ENCODE measurements at places on chromosomes 2 and 18.

GRCh38 chr2:74347742-74348141, 4.5 kb upstream of the SLC4A5 start:
- no peak for DNase-seq

DNA sequence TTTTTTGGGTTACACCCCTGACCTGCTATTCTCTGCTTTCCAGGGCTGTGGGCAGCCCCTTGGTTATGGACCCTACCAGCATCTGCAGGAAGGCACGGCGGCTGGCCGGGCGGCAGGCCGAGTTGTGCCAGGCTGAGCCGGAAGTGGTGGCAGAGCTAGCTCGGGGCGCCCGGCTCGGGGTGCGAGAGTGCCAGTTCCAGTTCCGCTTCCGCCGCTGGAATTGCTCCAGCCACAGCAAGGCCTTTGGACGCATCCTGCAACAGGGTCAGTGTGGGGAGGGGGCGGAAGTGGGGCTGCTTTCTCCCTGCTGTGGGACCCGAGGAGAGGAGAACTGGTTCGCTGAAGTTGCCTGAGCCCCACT, 9.7 kb upstream of the WNT10A start:
- no peak for DNase-seq

GRCh38 chr18:8766559-8767293, 61.4 kb downstream of the MTCL1 start:
- DNase-seq: no peak

DNA sequence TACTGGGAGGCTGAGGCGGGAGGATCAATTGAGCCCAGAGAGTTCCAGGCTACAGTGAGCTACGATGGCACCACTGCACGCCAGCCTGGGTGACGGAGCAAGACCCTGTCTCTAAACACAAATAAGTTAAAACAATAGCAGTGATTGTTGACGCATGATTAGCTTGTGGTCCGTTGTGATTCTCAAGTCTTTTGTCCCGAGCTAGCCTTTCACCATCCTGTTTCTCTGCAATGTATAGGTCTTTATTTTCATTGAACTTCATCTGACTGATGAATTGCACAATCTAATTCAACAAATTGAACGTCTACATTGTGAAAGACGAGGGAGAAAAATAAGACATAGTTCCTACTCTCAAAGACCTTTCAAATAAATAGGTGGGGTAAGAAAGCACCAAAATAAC, 8.8 kb upstream of the FZD7 start:
- no peak for DNase-seq

DNA sequence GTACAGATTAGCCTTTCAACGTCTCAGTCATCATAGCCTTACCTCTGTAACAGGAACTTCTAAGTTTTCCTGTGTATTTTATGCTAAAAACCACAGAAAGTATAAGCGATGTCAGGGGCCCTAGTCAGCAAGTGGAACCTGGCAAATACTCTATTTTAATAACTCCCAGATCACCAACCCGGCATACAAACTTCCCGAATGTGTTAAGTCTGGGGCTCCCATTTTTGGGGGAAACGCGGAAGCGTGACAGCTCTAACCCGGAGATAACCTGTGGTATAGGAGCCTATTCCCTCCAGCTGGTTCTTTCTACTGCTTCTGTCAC, 574 bp downstream of the NIFK start:
- no peak for DNase-seq

DNA sequence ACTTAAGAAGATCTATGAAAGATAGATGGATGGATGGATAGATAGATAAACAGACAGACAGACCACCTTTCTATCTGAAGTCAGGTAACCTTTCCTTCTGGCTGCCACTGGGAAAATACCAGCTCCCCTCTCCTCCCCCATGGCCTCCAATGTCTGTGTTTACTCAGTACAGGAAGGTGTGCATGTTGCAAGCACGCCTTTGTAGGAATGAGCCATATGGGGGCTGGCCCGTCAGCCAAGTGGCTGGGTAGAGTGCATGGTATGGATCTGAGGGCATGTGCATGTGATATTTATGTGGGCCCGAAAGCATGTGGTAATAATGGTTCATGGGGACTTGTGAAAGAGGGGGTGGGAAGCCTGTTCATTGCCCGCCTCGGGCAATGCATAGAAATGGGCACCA, 109.2 kb upstream of the FZD7 start:
- no peak for DNase-seq

- DNase-seq: no peak
Measured at GRCh38 chr18:62152844-62153243, 34.0 kb downstream of the PIGN start.

GRCh38 chr18:35104391-35105051, 63.3 kb downstream of the MAPRE2 start:
- DNase-seq: no peak

DNA sequence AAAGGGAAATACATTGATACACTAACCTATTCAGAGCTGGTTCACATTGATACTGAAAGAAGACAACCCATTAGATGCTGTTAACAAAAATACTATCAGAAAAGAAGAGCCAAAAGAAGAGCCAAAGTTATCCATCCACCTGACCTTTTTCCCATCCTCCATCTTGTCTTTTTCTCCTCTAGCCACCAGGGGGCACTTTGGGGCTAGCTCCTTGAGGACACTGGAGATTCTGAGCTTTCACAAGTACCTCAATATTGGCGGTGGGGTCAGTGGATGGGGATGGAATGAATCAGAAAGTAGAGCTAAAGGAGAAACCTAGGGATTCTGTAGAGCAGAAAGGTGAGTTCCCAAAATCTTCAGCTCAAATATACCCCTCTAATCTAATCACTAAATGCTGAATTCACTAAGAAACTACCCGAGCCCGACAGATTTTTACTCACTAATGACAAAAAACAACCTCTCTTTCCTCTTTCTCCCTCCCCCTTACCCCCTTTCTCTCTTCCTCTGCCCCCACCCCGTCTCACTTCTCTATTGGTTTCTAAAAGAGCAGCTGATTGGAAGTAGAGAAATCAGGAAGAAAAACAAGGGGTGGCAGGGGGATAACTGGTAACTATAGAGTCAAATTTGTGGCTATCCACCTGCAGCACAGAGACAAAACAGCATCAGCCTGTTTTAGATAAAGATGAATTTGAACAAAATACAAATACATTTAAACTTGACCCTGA, 203.3 kb downstream of the TCF4 start:
- no peak for DNase-seq

DNA sequence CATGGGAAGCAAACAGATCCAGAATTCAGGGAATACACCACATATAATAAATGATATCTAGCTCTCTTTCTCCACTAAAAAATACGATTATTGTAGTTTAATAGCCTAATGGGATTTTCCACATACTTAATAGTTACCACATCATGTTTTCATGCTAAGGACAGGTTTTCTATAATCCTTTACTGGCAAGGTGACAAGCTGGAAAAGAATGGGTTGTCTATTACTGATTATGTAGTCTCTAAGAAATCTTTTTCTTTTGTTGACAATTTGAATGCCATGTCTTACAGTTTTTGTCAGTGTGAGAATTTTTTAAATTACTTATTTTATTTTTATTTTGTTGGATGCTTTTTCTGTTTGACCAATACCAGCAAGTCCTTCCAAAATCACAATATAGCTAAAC, 177.8 kb downstream of the GALNT13 start:
- no peak for DNase-seq

DNA sequence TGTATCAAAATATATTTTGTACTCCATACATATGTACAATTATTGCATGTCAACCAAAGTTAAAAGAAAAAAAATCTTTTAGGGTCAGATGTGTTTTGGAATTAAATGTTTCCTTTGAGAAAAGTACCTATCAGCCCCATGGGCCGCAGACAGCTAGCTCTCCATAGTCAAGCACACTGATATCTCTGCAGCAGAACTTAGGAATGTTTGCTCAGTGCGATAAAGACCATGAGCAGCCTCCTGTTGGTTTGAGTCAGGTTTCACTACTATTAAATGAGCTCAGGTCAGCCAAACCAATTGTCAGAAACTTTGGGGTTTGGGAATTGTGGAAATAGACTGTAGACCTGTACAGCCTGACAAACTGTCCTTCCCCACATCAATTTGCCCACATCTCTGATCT, 33.7 kb downstream of the LCT start:
- DNase-seq: no peak

DNA sequence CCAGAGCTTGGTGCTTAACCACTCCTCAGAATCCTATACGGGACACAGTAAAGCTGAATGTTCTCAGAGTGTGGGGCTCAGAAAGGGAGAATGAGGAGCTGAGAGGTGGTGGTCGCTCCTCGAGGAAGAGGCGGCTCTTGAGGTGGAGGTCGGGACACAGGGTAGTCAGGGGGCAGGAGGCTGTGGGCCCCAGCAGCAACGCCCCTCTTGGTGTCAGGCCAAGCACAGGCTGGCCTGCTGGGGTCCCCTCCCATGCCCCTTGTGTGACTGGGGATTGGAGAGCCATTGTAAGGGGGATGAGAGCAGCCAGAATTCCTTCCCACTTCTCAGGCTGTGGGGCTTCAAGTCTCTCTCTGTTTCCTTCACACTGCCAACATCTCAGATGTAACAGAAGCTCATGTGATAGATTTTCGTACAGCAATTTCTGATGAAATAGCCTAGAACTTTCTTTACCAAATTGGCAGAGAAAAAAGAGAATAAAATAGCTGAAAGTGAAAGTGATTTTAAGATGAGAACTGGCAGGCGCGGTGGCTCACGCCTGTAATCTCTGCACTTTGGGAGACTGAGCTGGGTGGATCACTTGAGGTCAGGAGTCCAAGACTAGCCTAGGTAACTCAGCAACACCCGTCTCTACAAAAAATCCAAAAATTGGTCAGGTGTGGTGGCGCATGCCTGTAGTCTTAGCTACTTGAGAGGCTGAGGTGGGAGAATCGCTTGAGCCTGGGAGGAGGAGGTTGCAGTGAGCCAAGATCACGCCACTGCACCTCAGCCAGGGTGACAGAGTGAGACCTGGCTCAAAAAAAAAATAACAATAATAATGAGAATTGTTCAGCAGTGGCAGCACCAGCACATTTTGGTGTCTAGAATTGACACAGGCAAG, 61.1 kb upstream of the RPL31 start:
- no peak for DNase-seq

DNA sequence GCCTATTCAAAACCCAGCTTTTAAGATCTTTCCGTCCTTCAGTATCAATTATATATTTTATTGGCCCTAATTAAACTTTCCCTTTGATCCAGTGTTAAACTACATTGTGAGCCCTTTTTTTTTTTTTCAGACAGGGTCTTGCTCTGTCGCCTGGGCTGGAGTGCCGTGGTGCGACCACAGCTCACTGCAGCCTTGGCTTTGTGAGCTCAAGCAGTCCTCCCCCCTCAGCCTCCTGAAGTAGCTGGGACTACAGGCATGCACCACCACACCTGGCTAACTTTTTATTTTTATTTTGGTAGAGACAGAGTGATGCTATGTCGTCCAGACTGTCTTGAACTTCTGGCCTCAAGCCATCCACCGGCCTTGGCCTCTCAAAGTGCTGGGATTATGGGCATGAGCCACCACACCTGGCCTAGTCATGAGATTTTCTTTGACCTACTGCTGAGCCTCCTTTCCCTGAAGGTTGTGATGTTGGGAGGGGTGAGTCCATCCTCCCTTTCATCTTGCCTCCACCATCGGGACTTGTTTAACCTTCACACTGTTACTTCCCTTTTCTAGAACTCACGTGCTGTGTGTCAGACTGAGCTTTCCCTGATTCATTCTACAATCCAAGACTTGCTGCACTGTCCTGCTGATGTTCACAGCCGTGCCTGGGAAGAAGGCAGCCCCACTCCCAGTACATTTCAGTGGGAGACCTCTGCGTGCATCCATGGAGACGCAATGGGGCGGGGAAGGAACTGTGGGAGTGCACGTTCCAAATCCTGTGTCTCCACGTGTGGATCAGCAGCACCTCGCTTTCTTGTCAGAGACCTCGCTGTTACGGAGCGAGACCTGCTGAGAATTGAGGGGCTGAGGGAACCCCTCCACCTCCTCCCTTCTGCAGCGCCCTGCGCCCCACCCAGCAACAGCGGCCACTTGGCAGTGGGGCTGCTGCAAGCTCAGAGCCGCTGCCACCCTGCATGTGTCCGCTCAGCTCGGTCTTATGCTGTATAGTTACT, 10.8 kb downstream of the OXER1 start:
- DNase-seq: no peak

DNA sequence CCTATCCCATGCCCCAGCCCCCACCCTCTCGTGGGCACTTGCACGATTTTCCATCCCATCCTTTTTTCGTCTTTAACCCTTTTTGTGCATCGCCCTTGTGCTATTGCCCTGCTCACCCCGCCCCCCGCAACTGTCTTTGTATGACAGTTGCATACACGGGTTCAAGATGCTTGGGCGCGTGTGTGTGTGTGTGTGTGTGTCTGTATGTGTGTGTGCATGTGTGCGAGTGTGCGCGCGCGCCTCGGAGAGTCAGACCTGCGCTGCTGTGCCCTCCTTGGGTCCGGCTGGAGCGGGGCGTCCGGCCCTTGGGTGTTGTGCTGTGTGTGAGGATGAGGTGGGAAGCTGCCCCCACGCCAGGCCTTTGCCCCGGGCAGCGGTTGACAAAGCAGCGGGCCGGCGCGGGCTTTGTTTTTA, 230.7 kb downstream of the HAUS1 start:
- DNase-seq: no peak

DNA sequence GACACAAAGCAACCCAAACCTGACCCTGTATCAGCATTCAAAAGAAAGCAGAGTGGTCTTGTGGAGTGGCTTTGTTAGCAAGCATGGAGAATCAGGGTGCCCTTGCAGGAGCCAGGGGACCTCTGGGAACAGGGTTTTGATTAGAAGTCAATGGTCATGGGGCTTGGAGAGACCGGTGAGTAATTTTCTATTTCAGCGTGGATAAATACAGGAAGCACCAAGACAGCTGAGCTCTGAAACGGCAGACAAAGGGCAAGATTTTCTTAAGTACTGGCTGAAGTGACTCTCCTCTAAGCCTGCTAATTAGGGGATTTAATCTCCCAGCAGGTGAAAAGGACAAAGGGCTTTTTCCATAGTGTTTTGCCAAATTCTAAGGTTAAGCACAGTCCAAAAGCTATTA, 78.0 kb upstream of the GAREM1 start:
- no peak for DNase-seq

- peak; percentile 18 for DNase-seq
Measured at GRCh38 chr18:11995445-11996189, 14.3 kb downstream of the IMPA2 start.

DNA sequence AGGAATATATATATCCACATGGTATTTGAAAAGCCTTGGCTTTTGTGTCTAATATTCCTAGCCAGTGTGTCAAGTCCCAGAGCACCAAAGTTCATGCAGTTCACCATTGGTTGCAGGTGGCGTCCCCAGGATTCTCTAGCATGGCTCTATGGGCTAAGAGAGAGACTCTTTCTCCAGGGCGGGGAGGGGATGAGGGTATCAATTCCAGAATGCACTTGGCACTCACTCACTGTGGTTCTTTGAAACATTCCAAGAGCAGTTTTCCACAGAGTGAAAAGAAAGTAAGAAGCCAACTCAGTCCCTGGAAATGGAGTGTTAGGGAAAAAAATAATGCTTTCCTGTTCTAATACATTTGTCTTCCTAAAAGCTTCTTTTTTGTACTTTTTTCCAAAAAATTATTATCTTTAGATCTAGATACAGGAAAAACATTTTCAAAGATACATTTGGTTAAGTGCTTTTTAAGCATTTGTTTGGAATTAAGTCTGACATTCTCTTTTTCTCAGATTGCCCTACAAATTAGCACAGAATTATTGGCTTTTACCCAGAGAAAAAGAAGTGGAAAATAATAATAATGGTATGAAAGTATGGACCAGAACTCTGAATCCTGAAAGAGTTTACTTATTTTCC, 239.9 kb downstream of the PAX3 start:
- no peak for DNase-seq

GRCh38 chr2:107276034-107276433, 390.1 kb upstream of the ST6GAL2 start:
- DNase-seq: no peak

- DNase-seq: no peak
Measured at GRCh38 chr2:204274991-204275390, 270.3 kb upstream of the PARD3B start.

Measured in activated T-helper 1 cell treated with Interleukin-2 at 50 U/mL for 16 hours (primary cell).